ENCODE measurements at places on chromosomes 3 and 15.

DNA sequence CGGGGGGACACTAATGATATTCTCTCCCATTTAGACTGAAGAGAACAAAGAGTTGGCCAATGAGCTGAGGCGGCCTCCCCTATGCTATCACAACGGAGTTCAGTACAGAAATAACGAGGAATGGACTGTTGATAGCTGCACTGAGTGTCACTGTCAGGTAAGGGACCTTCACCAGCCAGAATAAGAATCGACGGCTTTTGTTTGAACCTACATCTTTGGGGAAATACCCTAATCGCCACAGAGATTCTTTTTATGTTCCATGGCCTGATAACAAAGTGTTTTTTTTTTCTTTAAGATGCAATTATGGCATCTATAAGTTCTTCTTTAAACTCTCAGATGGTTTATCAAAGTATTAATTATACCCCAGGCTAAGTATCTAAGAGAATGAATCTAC lies 3.4 kb downstream of the THBS1 start:
- DNase-seq: no peak

DNA sequence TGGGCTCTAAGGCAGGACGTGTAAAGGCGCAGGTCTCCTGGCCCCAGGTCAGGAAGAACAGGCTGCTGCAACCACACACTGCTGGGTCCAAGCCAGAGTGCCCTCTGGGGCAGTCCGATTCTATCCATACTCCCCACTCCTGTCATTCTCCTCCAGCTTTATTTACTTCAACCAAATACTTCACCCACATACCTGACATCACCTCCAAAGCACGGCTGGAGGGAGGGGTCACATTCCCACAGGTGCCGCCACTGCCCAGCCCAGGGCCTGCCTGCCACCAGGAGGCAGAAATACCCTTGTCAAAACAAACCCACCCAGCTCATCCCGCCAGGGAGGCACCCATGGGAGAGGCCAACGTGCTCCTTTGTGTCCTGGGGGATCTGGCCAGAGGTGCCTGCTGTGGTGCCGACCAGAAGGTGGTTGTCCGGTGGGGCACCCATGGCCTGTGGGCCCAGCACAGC lies 100.4 kb downstream of the DAPK2 start:
- DNase-seq: no peak

DNA sequence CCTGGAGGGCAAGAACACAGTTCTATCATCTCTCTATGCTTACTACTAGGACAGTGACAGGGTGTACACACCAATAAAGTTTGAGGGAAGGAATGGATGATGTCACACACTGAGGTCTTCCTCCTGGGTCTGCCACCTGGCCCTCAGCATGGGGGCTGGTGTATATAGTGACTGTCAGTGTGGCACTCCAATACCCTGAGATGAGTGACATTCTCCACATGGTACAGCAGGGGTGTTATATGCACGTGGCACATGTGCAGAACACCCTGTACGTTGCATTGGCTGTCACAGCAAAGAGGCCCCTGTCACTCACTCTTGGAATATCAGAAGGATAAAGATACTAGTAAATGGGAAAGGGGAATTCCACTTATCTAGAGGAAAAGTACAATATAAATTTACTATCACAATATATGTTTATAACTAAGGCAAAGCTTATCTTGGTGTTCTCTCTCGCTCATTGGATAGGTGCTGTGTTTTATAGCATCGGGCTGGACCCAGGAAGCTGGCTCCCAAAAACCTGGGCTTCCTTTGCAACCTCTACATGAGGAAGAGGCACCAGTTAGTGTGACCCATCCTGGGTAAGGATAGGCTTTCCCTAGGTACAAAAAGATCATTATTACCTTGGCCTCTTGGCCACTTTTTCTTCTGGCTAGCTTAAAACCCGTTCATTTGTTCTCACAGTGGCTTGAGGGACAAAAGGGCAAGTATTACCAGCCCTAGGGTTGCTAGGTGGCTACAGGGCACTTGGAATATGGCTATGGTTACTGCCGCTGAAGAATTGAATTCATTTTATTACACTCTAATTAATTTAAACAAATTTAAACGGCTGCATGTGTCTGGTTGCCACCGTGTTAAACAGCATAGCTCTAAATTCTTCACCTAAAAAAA lies 54.8 kb upstream of the HES1 start:
- no peak for DNase-seq

DNA sequence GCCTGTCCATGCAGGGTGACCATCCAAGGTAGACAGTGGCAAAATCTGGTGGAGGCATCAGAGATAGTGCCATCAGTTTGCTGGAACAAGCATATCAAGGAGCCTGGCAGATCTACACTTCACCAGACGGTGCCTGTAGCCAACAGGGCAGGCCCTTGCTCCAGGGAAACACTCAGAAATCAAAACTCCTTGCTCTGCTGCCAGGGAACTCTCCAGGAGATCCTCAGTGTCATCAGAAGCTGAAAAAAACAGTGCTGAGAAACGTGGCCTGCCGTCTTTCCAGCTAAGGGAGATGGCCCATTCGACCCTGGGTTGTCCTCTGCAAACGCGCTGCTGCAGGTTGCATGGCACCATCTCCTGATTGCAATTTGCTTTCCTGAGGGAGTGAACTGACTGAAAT lies 30.5 kb upstream of the ATP13A3 start:
- DNase-seq: no peak

- no peak for DNase-seq
These were observed 84.3 kb downstream of the MB21D2 start for GRCh38 chr3:192833177-192833890.

DNA sequence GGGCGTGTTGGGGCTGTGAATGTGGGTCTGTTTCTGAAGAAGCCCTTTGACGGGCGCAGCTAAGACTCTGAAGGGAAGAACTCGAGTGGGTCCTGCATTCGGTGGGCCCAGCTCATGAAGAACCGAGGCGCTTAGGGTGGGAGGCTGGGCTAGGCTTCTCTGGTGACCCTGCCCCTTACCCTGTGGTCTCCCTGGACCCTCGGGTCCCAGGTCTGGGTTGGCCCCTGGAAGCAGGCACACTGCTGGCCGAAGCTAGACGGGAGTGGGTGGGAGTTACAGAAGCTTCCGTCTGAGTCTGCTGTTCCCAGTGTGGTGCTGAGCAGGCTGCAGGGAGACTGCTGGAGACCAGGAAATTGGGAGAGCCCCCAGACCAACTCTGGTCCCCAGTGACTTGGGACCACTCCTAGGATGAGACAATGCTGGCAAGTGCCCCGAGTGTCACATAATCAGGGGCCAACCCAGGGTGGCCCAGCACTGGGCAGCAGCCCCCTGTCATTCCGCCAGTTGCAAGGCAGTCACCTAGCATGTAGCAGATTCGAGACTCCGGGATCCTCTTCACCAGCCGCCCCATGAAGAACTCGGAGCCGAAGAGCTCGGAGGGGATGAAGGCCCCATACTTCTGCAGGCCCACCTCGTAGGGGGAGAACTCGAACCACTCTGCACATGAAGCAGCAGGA lies 16.7 kb upstream of the EHD4 start:
- no peak for DNase-seq

DNA sequence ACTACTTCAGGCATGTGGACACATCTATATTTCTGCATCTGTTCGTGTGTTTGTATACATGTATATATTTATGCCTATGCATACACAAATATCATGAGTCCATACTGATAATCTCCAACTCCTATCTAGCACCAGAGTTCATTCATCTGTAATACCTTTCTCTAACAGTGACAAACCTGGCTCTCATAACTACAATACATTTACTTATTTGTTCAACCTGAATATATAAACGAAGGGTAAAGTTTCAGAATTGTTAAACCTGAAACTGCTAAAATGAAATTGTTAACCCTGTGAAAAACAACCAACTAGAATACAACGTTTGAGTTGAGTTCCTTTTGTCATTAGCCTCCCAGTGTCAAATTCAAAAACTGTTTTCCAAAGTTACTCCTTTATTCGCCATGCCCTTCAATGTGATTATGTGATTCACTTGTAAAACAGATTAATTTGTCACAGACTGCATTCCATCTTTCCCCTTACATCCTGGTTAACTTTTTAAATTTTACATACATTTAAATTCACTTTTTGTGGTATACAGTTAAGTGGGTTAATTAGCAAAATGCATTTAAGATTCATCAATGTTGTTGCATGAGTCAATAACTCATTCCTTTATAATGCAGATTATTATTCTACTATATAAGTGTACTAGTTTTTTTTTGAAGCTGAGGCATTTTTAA lies 58.5 kb downstream of the PIK3R4 start:
- no peak for DNase-seq

DNA sequence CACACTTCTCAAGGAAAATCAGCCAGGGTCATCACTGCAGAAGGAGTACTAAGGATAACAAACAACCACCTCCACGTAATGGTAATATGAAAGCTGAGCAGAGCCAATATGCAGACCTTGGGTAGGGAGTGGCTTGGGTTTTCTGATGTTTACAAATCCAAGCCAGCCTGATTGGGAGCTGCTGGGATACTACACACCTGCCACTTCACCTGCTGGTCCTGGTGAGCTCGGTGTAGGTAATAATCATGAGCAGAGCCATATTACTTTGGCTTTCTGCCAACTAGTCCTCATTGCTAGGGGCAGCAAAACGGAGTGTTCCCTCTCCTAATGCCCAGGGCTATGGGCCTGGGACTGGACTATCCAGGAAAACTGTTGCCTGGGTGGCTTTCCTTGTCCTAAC lies 433.5 kb upstream of the PPP2R3A start:
- no peak for DNase-seq

DNA sequence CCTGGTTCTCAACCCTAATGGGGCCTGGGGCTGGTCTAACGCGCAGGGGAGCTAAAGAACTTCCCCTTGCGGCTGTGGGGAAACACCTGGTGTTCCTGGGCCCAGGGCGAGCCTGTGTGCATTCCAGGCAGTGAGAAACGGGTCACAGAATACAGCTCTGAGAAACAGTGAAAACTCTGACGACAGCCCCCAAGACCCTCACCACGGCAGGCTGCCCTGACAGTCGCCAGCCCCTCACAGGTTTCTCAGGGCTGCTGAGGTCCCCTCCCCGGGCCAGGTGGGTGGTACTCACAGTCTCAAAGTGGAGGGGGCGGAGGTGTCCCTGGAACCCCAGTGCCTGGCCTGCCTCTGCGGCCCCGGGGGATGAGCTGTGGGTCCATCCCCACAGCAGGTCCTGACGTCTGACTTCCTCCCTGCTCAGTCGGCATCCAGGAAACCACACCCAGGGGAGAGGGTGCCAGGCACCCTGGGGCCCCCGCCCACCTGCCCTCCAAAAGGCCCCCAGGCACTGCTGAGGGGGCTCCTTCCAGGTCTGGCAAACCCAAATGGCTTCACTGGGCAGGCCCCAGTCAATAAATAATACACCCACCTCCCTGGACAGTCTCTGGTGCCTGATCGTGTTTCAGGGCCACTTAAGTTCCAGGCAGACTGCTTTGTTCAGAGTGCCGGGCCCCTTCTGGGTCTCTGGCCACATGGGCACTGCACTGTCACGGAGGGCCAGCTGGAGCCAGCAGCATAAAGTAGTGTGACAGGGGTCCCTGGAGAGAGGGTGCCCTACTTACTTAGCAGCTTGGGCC lies 57.7 kb downstream of the IQSEC1 start:
- DNase-seq: peak; percentile 38

- DNase-seq: no peak
These were observed 998.6 kb downstream of the NAALADL2 start for GRCh38 chr3:175857666-175858270.

- DNase-seq: no peak
These were observed 1.6 kb upstream of the CLDN11 start for GRCh38 chr3:170417090-170417489.

DNA sequence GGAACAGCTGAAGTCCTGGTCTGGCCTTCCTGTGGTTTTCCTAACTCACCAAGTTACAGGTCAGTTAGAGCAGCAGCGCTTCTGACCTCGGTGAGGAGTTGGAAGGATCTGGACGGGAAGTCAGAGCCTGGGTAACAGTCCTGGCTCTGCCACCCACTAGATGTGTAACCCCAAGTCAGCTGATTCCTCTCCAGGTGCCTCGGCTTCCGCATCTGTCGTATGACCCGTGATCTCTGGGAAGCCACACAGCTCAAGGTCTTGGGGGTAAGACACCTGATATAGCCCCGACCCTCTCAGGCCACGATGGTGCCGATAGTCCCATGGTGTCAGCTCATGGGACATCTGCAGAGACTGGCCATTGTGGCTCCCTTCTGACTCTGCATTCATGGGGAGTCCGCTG lies 8.3 kb upstream of the PIGZ start:
- DNase-seq: no peak

GRCh38 chr3:50327129-50327528 lies 894 bp downstream of the TUSC2 start:
- DNase-seq: peak; percentile 1

- DNase-seq: no peak
These were observed 3.7 kb downstream of the SENP7 start for GRCh38 chr3:101509281-101509680.

GRCh38 chr15:90701880-90702630 lies 15.1 kb upstream of the BLM start:
- DNase-seq: no peak

Measured in effector CD4-positive, alpha-beta T cell (primary cell).